ENCODE measurements at places on chromosomes 2 and 18.
A peak's percentile ranks its signal among the peaks of the same experiment; 100 is the strongest.

GRCh38 chr18:24270937-24271380 lies 126.7 kb downstream of the OSBPL1A start:
- DNase-seq: no peak

GRCh38 chr18:2135309-2135708 lies 436.0 kb downstream of the METTL4 start:
- no peak for DNase-seq

DNA sequence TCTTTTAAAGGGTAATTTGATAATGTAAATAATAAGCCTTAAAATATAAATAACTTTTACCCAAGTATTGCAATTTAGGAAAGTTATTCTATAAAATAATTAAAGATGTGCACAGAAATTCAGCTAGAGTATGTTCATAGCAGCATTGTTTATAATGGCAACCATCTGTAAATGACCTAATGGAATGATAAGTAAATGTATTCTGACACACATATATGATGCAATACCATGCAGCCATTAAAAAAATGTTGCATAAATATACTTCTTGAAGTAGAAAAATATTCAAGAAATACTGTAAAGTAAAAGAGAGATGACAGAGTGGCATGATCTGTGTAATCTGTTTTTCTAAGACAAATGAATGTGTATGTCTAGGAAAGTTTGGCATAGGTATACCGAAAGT lies 545.7 kb downstream of the ZEB2 start:
- no peak for DNase-seq

GRCh38 chr2:34423301-34423700 lies 824.2 kb upstream of the FAM98A start:
- no peak for DNase-seq

DNA sequence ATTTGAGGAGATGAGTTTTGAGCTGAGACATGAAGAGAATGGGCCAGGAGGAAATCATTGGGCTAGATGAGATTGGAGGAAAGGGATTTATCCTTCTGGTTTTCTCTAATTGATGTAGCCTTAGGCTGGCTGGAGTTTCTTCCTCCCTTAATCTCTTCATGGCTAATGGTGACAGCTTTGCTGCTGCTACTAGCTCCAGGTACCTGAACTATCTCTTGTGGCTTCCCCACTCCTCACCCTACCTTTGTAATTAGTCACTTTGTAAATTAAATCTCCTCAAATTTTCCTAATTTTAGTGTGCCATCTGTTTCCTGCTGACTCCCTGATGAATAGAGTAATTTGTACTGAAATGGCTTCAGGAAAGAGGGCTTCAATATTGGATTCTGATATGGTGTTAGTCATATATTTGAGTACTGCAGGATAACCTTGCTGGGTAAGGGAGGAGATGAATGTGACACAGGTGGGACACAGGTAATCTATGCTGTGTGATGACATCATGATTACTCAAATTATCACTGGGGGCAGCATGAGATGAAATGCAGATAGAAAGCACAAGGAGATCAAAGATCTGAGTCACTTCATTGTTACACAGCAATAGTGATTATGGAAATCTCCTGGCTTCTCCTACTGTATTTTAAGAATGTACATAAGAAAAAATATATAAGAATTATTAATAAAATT lies 1134.1 kb upstream of the DDX18 start:
- DNase-seq: no peak

- no peak for DNase-seq
Observed at GRCh38 chr18:57002627-57003026, 144.3 kb upstream of the BOD1L2 start.

DNA sequence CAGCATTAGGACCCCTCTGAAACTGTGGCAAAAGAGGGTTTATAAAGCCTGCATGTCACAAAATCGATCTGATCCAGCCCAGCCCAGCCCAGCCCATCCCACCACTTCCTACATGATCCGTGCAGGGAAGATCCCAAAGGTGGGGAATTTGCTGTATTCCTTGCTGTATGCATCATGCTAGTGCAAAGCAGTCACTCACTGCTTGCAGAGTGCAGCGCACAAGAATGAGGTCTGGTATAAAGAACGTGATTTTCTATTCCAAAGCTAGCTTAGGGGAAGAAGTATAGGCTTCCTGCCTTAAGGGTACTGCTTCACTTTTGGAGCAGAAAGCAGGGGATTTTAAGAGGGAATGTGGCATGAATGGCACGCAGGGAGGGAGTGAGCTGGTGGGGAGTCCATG lies 18.9 kb upstream of the SERPINB11 start:
- no peak for DNase-seq

DNA sequence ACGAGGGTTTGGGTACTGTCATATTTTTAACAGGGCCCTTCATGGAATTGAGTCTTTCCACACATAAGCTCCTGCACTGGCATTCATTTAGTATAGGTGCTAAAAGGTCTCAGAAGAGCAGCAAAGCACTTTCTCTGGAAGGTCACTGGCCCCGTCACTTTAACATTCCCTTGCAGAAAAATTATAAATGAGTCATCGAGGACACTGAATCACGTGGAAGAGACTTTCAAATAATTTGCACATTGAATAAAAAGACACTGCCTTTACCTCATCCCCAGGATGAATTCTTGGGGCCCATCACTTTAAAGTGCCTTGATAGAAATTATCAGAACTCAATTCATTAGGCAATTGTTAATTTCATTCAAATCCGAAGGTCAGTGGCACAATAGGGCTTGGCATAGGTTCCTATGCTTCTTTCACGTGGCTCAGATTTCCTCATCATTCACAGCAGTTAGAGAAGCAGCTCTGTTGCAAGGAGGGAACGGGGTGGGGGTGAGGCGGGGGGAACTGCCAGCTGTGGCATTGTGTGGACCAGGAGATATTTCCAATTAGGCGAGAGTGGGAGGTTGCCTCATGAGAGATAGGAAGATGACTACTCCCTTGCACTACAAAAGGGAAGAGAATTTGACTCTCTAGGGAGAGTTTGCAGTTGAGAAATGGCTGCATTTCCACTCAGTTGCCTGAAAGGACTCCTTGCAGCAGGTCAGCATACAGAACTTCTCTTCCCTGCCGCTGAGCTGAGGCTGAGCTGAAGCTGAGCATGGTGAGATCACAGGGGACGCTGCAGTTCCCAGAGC lies 86.3 kb upstream of the NPAS2 start:
- no peak for DNase-seq

- no peak for DNase-seq
Observed at GRCh38 chr18:31146809-31147208, 15.8 kb downstream of the DSC1 start.

- no peak for DNase-seq
Observed at GRCh38 chr2:208657468-208657867, 250.9 kb downstream of the PTH2R start.

- DNase-seq: no peak
Observed at GRCh38 chr18:28995319-28995718, 818.4 kb upstream of the CDH2 start.

DNA sequence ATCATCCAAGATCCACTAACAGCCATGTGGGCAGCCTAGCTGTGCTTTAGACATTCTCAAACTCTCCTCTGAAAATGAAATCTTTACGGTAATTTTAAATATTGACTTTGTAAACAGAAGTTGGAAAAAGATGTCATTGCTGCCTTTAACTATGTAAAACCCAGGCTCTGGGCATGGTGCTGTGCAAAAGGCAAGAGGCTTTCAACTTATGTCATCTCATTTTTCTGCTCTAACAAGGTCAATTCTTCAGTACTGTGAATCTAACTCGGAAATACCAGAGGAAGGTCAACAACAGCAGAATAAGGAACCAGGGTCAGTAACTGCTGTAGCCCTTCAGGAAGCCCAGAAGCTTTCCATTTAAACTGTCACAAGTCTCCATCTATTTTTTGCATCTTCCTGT lies 37.0 kb upstream of the MPP4 start:
- no peak for DNase-seq

DNA sequence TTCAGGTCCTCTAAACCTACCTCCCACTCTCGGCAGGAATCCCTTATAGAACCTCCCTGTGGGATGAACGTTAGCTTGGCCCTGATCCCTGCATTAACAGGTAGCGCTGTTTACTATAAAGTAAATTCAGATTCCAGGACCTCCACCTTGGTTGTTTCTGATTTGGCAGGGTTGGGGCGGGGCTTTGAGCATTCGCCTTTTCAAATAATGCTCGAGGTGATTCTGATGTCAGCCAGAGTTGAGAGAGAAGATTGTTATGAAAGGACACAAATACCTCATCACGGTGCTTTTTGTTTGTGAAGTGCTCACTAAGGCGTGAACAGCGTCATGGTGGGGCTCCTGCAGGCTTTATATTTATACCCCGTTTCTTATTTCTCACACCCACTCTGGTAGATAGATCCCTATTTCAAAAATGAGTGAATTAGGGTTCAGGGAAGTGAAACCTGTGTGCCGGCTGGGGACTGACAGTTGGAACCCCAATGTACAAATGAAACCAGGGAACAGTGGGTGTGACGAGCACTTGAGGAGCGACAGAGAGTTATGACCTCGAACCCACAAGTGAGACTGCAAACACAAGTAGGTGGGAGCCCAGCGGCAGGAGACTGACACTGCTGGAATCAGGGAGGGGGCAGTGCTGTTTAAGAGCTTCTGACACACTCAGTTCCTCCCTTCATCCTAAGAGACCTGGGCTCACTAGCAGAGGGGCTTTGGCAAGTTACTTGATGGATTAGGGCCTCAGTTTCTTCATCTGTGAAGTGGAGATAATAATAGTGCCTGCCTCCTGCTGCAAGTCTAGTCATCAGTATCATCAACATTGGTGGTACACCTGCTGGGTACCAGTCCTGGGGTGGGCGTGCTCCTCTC lies 14.2 kb upstream of the CXCR4 start:
- DNase-seq: peak; percentile 79
